ENCODE measurements at places on chromosomes 4 and X.

DNA sequence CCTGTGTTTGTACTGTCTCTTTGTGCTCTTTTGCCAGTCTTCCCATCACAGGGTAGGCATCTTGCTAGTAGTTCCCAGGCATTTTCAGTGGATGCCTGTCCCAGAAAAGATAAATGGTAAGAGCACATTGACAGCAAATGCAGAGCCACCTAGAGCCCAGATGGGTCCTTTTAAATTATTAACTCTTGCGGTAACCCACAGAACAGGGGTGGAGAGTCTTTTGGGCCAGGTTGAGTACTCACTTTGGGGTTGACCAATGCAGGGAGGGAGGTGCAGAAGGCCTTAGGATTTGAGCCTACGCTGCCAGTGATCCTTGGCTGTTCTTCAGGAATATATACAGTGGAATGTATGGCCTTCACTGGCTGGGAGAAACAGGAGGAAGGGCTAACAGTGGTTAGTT lies 173.8 kb downstream of the MSN start:
- no peak overlapping the region for H3K27ac ChIP-seq
- no peaks in the 10 kb centered on the region for H3K36me3 ChIP-seq
- DNase-seq: no peak
- no peaks in the 10 kb centered on the region for H3K27me3 ChIP-seq
- no peak overlapping the region for H3K4me3 ChIP-seq

DNA sequence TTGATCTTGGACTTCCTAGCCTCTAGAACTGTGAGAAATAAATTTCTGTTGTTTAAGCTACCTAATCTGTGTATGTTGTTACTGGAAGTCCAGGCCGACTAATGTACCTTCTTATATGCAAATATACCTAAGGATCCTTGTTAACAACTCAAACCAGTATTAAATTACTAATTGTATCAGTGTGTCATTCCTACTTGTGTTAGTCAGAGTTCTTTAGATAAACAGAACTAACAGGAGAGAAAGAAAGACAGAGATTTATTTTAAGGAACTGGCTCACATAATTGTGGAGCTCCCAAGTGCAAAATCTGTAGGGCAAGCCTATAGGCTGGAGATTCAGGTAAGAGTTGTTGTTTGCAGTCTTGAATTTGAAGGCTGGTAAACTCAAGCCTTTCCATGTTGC lies 120.0 kb downstream of the ADGRL3 start:
- no peak overlapping the region for H3K4me3 ChIP-seq
- no peaks in the 10 kb centered on the region for H3K36me3 ChIP-seq
- no peaks in the 10 kb centered on the region for H3K27me3 ChIP-seq
- H3K27ac ChIP-seq: no peak overlapping the region
- no peak for DNase-seq
- no peaks in the 10 kb centered on the region for H3K4me1 ChIP-seq

- H3K4me3 ChIP-seq: no peak overlapping the region
- H3K27ac ChIP-seq: no peak overlapping the region
- H3K4me1 ChIP-seq: peaks cover 2% of the 10 kb centered on the region
- no peak for DNase-seq
- no peaks in the 10 kb centered on the region for H3K27me3 ChIP-seq
Measured at GRCh38 chrX:11269996-11270395, 23.2 kb upstream of the AMELX start.

GRCh38 chr4:10577018-10577417 lies 107.5 kb downstream of the CLNK start:
- no peak overlapping the region for H3K27ac ChIP-seq
- no peaks in the 10 kb centered on the region for H3K36me3 ChIP-seq
- H3K4me3 ChIP-seq: no peak overlapping the region
- no peak for DNase-seq
- H3K27me3 ChIP-seq: no peaks in the 10 kb centered on the region

- H3K4me3 ChIP-seq: no peak overlapping the region
- no peak for DNase-seq
- no peak overlapping the region for H3K27ac ChIP-seq
- no peaks in the 10 kb centered on the region for H3K27me3 ChIP-seq
- no peaks in the 10 kb centered on the region for H3K36me3 ChIP-seq
Measured at GRCh38 chr4:186500721-186501304, 54.6 kb downstream of the MTNR1A start.

- no peak overlapping the region for H3K27ac ChIP-seq
- no peaks in the 10 kb centered on the region for H3K36me3 ChIP-seq
- DNase-seq: no peak
- no peak overlapping the region for H3K4me3 ChIP-seq
- no peaks in the 10 kb centered on the region for H3K27me3 ChIP-seq
Measured at GRCh38 chr4:68466185-68466584, 18.9 kb downstream of the TMPRSS11E start.

- no peaks in the 10 kb centered on the region for H3K36me3 ChIP-seq
- H3K4me3 ChIP-seq: no peak overlapping the region
- H3K27me3 ChIP-seq: no peaks in the 10 kb centered on the region
- H3K4me1 ChIP-seq: no peaks in the 10 kb centered on the region
- no peak for DNase-seq
Measured at GRCh38 chr4:120718979-120719566, 203.5 kb downstream of the PRDM5 start.

GRCh38 chr4:38803833-38804653 lies 548 bp downstream of the TLR1 start:
- H3K4me3 ChIP-seq: no peak overlapping the region
- H3K36me3 ChIP-seq: no peaks in the 10 kb centered on the region
- H3K27ac ChIP-seq: no peak overlapping the region
- no peaks in the 10 kb centered on the region for H3K27me3 ChIP-seq

DNA sequence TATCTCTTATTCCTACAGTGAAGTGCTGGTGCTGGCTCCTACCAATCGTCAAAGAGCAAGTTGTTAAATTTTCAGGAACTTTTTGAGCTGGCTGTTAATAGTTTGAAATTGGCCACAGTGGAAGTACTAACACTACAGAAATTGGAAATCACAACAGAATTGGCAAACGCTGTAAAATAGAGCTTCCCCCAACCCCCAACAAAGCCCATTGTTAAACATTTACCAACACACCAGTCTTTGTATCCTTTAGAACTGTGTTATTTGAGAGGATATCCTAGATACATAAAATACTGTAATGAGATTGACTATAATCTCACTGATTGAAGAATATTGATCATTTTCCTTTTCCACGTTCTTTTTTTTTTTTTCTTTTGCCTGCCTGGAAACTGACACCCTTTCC lies 37.4 kb downstream of the FAM241A start:
- DNase-seq: no peak
- H3K27ac ChIP-seq: no peak overlapping the region
- no peaks in the 10 kb centered on the region for H3K27me3 ChIP-seq
- no peaks in the 10 kb centered on the region for H3K36me3 ChIP-seq
- no peaks in the 10 kb centered on the region for H3K4me1 ChIP-seq
- peak overlapping the region; percentile 59 for H3K4me3 ChIP-seq

GRCh38 chr4:157889788-157890187 lies 283.0 kb downstream of the GASK1B start:
- no peaks in the 10 kb centered on the region for H3K36me3 ChIP-seq
- H3K27me3 ChIP-seq: no peaks in the 10 kb centered on the region
- no peak overlapping the region for H3K27ac ChIP-seq
- no peak for DNase-seq

GRCh38 chr4:26151615-26152014 lies 169.2 kb upstream of the RBPJ start:
- H3K4me1 ChIP-seq: no peaks in the 10 kb centered on the region
- no peaks in the 10 kb centered on the region for H3K27me3 ChIP-seq
- DNase-seq: peak; percentile 22
- no peak overlapping the region for H3K27ac ChIP-seq
- H3K4me3 ChIP-seq: no peak overlapping the region
- no peaks in the 10 kb centered on the region for H3K36me3 ChIP-seq
